ENCODE measurements at places on chromosomes 7 and 10.

- no peak for DNase-seq
These were observed 169.2 kb downstream of the PRKCQ start for GRCh38 chr10:6410830-6411229.

GRCh38 chr7:26619348-26619984 lies 244.9 kb downstream of the SKAP2 start:
- no peak for DNase-seq

- no peak for DNase-seq
These were observed 37.3 kb upstream of the TMEM254 start for GRCh38 chr10:80041162-80041561.

GRCh38 chr10:74047871-74048270 lies 50.0 kb downstream of the VCL start:
- no peak for DNase-seq

DNA sequence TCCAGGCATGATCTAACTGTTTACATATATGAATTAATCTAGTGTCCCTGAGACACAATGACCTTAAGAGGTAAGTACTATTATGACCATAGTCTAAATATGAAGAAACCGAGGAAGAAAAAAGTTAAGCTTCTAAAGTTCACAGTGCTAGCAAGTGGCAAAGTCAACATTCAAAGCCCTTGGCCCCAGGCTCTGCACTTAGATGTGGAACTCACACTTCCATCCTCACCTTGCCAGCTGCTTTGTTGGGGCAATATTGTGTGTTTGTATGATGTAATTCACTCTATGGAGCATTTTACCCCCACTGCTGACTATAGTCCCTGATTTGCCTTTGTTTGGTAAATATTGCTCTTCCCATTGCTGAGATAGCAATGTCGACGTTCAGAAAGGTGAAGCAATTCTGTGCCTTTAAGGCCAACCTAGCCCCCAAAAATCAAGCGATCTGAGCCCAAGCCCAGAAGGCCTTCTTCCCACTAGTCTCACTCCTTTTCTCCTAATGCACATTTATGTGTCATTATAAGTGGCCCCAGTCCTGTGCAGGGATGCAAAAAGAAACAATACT lies 487.6 kb upstream of the ZMIZ1 start:
- no peak for DNase-seq

DNA sequence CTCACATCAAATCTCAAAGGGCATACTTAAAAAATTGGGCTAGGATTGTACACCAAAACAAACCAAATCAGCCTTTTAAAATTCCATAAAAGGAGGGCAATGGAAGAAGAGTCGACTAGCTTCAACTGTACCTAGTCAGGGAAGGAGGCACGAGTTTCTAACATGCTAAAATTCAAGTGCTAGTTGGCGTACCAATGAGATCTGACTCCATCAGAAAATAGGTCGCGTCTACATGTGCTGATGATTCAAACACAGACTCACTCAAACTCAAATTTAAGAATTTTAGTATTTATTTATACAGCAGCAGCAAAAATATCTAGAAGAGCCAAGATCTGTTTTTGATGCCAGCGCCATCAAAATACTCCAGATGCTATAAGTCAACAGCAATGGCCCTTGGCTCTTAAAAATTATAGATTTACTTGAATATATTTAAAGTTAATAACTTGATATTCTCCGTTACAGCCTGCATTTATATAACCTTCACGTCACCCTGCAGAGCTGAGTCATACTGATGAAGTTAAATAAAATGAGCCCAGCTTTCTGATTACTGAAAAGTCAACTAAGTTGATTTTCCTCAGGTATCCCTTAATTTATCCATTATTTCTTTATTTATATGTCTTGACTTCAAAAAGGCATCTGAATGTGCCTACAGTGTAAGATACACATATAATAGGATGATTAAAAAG lies 302.1 kb upstream of the IMMP2L start:
- DNase-seq = no peak

GRCh38 chr10:50254479-50254878 lies 3.2 kb upstream of the ASAH2 start:
- DNase-seq = no peak

GRCh38 chr7:157930926-157931466 lies 594.2 kb downstream of the DNAJB6 start:
- no peak for DNase-seq

DNA sequence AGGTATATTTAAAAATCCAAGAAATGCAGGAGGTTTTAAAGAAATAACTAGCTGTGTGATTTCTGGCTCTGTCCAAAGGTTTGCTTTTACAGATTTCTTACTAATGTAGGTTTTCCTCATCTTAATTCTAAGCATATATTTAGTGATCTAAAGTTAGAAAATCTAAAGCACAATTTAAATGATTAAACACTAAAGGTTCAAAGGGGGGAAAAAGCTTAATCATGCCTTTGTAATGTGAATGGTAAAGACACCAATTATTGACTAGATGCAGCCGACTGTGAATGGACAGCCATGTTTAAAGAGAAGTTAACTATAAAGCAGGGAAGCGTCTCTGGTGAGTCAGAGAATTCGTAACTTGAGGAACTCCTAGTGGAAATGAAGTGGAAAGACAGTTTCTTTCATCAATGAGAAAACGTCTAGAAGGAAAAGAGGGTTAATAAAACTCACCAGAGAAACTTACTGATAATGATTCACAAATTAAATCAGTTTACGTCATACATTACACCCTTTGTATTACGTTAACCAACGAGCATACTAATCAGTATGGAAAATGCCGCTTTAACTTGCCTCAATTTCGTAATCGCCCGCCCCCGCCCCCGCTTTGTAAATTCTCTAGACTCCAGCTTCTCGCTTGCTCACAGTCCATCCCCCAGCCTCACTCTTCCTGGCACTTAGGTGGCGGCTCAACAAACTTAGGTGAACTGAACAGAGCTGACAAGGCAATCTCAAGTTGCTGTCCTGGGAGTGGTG lies 1.1 kb upstream of the HBP1 start:
- peak; percentile 51 for DNase-seq

GRCh38 chr10:78871796-78872195 lies 197.0 kb upstream of the ZMIZ1 start:
- DNase-seq = no peak

DNA sequence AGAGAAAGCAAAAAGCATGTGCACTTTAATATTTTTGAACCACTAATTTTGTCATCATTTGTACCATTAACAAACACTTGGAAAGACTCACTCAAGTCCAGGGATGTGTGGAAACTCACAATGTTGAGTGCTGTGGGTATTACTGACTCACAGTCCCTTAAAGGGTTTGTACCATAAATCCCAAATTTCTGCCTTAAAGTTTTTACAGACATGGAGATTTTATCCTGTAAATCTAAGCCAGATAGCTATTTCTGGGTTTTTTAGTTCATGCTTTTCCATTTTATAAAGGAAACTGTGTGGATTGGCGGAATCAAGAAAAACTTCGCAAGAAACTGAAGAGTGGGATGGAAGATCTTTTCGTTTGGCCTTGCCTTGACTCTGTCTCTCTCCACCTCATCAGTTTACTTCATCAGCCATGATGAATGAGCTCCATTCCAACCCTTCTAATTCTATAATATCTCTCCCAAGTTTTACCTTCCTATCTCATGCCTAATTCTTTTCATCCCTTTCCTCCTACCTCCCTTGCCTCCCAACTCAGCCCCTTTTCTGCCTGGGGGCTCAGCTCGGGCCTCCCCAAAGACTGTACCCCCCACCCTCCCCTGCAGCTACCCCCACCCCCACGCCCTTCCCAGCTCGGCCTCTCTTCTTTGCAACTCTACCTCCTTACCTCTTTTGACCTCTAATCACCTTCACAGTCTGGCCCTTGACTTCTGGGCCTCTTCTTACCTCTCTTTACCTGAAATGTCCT lies 218.5 kb upstream of the MKLN1 start:
- no peak for DNase-seq

DNA sequence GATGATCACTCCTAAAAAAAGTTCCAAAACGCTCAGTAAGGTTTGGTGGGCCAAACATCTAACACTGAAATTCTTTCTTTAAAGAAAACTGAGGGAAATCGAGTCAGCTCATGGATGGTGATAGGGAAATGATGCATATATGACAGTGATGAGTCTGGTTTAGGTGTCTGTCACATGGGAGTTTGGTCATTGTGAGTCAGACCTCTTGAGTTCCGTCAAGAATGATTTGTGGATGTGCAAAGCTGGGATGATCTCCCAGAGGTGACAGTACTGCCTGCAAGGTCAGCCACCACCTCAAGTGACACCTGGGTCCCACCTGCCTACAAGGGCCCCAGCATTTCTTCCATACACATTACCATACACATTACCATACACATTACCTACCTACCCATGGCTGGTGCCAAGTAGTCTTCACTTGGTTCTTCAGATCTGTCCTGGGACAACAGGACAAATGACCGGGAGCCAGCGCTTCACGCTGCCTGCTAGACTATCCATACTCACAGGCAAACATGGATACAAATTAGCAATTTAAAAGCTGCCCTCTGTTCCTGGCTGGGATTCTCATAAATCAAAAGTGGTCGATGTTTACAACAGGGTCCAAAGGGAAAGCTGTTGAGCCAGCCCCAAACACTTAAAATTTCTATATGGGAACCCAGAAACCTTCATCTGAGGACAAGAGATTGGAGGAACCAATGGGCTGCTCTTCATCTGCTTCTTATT lies 128.4 kb downstream of the ADAM12 start:
- no peak for DNase-seq

DNA sequence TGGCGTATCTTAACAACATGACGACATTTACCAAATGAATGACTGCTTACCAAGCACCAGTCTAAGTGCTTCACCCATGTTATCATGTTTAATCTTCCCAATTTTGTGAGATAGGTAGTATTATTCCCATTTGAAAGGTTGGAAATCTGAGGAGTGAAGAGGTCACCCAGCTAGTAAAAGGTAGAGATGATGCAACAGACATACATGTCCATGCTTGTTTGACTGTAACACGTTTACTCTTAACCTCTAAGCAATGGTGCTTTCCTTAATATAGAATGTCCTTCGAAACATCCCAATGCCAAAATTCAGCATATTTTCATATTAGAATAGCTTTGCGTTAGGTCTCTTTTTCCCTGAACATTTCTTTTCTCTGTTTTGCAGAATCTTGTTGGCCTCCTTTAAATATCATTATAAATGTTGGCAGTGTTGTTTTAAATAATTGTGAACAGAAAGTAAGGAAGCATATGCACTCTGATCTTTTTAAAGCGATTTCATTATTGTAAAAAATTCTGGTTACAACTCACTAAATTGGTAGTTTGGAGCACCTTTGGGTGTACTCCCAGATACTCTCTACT lies 722.8 kb downstream of the AUTS2 start:
- DNase-seq = no peak

- no peak for DNase-seq
These were observed 24.8 kb downstream of the JCAD start for GRCh38 chr10:30034433-30035137.

DNA sequence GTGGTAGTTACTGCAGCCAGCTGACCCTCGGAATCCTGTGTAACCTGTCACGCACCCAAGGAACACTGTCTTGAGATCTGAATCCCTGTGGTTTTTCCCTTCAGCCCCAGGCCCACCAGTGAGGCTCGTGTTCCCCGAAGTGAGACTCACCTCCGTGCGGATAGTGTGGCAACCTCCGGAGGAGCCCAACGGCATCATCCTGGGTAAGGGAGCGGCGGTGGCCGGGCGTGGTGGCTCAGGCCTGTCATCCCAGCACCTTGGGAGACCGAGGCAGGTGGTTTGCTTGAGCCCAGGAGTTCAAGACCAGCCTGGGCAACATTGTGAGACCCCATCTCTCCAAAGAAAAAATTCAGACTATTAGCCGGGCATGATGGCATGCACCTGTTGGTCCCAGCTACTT lies 549.9 kb upstream of the FOXK1 start:
- no peak for DNase-seq

GRCh38 chr7:111853201-111853990 lies 291.1 kb upstream of the IMMP2L start:
- DNase-seq = no peak

- DNase-seq = no peak
These were observed 84.4 kb downstream of the OTUD1 start for GRCh38 chr10:23523251-23523650.

DNA sequence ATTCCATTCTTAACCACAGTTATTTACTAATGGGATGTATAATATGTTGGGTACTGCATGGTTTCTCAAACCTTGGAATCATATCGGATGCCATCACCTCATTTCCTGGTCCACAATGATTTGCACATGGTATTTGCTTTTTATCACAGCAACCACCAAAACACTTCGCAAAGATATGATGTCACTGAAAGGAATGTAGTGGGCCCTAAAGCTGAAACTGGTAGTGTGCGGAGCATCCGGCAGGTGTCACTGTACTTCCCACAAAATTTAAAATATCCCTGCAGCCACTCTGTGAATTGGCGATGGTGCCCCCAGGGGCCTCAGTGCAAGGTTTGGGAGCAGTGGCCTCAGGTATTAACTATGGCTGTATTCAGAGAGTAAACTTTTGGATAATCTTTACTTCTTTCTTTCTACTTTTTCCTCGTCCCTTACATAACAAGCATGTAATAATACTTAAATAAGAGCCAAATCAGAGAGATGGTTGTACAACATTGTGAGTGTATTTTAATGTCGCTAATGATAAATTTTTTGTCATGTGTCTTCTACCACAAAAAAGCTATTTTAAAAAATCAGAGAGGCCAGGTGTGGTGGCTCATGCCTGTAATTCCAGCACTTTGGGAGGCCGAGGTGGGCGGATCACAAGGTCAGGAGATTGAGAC lies 66.2 kb downstream of the FAM241B start:
- DNase-seq = no peak

DNA sequence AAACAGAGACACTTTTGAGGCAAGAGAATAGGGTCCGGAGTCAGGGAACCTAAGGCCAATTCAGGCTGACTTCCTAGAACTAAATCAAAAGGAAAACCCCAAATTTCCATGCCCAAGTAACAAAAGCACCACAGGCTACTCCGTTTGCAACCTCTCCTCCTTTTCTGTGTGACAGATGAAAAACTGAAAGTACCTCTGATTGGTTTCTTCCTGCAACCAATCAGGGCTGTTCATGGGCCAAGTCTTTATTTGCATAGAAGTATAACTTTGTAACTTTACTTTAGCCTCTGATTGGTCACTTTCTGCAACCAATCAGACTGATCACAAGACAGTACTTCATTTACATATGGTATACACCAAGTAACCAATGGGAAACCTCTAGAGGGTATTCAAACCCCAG lies 239.9 kb upstream of the KCND2 start:
- no peak for DNase-seq

- no peak for DNase-seq
These were observed 33.9 kb downstream of the C10orf105 start for GRCh38 chr10:71685554-71686232.

DNA sequence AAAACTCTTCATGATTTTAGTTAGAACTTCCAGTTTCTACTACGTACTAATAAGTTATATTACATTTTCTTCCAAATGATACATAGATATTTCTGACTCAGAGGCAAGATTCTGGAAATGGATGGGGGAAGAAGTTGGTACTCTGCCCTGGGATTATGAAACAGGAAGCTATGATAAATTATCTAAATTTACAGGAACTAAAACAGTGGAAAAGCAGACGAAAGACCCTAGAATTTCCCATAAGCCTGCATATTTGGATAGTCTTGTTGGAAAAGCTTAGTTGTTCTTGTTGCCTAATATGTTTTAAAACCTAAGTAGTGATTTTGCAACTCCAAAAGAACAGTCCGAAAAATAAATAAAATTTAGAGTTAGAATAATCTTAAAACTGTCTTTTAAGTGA lies 21.8 kb downstream of the CFAP69 start:
- no peak for DNase-seq
